ENCODE measurements at places on chromosomes 7 and 10.

DNA sequence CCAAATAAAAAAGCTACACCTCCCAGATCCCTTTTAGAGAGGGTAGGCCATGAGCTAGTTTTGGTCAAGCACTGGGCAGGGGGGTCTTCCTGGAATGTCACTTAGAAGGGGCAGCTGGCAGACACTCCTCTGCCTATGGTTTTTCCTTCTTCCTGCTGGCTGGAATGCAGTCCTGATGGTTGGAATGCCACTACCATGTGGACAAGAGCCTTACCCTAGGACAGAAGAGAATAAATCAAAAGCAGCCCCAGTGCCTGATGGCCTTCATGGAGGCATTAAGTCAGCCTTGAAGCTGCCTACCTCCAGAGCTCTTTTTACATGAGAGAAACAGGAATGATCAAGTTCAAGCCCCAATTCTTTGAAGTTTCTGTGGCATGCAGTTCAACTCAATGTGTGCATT is 43.5 kb upstream of the SORBS1 start:
- DNase-seq: no peak

GRCh38 chr10:132538790-132539421 is 1.3 kb downstream of the INPP5A start:
- DNase-seq: no peak

- DNase-seq: no peak
Observed at GRCh38 chr10:79129361-79129997, 60.7 kb downstream of the ZMIZ1 start.

GRCh38 chr7:256981-257646 is 32.9 kb upstream of the FOXL3 start:
- no peak for DNase-seq

- no peak for DNase-seq
Observed at GRCh38 chr7:132485136-132485535, 91.1 kb downstream of the PLXNA4 start.

GRCh38 chr10:86387178-86387794 is 20.7 kb upstream of the GRID1 start:
- no peak for DNase-seq

DNA sequence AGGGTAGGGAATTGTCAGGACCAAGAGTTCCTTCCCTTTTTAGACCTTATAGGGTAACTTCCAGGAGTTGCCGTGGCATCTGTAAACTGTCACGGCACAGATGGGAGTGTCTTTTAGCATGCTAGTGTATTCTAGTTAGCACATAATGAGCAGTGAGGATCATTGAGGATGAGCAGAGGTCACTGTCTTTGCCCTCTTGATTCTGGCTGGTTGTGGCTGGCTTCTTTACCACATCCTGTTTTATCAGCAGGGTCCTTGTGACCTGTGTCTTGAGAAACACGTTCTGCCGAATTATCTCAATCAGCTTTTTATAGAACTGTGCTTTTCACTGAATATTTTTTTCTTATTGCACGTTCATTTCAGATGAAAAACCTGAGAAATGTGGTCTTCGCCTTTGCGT is 41.5 kb downstream of the MINPP1 start:
- no peak for DNase-seq

DNA sequence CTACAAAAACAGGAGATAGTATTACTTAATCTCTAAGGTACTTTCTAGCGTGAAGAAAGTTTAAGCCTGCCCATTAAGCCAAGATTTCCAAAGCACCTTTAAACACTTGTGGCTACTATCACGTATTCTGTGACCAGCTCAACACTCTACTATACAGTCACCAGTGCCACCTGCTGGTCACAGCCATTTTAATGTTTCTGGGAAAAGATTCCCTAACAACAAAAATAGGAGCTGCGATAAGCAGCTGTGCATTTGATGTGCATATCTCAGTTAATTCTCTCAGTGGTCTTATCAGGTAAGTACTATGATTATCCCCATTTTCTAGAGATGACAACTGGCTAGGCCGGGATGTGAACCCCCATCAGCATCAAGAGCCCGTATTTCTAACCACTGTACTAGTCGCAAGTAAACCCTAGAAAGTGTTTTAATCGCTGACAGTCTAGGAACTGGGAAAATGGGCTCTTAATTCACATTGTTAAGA is 860 bp downstream of the SEC31B start:
- DNase-seq: peak; percentile 12

DNA sequence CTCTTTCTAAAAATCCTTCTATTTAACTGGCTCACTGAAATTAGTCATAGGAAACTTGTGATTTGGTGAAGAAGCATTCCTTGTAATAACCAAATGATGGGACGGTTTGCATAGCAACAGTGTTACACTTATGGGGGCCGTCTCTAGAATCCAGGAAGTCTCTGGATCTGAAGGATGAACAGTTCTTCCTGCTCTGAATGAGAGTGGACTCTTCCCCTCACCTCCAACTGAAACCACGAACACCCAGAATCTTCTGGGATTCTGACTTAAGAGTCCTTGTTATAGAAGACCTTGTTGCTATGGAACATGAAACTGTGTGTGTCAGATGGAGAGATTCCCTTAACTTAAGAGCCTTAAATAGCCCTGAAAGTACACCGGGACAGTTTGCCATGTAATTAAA is 23.2 kb downstream of the NOLC1 start:
- no peak for DNase-seq

DNA sequence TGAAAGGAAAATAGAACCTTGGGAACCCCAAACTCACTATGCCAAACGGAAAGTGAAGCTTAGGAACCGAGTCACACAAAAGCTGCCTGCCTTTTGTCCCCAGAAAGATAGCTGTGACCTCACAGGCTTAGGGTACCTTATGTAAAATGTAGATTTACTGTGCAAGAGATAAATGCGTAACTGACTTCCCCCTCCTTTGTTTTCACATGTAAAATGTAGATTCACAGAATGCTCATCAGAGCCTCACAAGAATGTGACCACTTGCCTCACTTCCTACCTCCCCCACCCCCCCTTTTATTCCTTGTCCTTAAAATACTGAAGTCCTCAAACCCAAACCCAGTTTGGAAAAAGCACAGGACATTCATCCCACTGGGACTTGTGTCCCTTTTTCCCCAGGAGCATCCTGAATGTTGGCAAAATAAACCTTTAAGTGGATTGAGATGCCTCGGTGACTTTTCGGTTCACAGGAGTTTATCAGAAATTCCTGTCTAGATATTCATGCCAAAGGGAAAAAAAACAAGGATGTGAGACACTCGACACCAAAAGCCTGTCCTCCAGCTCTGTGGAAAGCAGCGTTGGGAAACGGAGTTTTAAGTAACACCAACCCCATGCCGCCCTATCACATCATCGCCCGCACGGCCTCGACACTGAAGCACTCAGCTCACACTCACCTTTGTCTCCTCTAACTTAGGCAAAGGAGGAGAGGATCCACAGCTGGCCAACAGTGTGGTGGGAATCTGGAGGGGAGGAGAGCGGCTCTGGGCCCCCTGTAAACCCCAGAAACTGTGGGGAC is 45.9 kb downstream of the SVIL start:
- no peak for DNase-seq

DNA sequence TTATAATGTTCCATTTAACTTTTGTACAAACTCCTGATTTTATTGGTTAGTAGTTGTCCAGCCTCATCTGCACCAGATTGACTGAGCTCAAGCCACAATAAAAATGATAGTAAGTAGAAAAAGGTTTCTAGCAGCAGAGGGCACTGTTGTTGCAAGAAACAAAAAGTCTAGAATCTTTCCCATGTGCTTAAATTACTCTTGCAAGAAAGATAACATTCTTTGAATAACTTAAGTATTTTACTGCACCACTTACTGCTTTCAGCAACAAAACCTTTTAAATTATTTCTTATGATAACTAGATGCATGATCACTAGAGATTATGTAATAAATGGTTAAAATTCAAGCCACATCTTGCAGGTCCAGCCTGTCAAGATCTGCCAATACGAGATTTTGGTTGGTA is 27.0 kb downstream of the LMOD2 start:
- DNase-seq: no peak

DNA sequence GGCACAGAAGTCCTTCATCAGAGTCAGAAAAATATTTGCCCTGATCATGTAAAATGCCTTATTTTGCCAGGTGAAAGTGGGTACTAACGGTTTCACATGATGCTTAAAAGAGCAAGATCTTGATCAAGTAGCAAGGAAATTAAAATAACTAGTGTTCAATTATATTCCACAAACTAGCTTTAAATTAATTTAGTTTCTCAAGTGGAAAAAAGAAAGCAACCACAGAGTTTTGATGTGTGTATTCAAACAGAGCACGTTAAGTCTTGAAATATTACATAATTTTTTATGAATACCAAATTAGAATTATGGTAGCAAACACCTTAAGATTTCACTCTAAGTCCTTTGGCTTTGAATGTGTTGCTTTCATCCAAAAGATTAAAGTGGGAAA is 47.3 kb downstream of the PIP4K2A start:
- DNase-seq: no peak

DNA sequence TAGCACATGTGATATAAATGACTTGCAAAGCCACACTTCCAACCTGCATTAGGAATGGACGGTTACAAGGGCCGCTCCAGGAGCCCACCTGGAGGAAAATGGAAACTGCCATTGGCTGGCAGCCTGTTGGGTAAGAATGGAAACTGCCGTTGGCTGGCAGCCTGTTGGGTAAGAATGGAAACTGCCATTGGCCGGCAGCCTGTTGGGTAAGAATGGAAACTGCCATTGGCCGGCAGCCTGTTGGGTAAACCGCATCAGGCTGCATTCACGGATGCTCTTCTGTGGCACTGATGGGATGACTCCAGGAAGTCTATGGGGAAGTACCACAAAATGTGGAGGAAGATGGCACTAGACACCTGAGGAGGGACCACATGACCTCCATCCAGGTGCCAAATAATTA is 143.1 kb downstream of the DPP6 start:
- DNase-seq: no peak

GRCh38 chr10:86803156-86803555 is 46.7 kb downstream of the BMPR1A start:
- DNase-seq: no peak

- DNase-seq: no peak
Observed at GRCh38 chr7:142568435-142569097, 180.7 kb upstream of the PRSS1 start.

DNA sequence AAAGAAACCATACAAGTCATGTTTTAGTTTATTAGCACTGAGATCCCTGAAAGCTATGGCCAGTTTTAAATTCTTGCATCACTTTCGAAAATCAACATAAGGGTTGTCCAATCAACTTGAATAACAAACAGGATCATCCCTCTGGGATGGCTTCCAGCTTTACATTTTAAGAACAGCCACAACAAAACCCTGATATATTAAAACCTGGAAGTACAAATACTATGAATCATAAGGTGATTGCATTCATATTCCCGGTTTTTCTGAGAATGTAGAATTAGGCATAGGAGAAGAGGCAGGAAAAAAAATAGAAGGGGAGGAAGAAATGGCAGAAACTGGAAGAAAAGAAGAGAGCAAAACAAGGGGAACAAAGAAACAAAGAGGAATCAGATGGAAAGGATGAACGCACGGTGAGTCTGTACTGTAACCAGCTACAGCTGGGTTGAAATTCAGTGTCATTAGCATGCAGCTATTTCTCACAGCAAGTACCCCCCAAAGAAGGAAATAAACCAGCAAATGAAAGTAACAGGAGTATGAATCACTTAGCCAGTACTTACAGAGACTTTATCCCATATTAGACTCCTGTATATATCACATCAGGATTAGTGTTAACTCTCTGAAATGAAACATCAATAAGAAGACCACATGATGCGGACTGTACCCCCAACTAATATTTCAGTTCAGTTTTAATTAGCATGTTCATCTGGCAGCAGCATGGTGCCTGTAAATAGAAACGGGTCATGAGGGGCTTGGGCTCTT is 301.3 kb downstream of the RNLS start:
- no peak for DNase-seq

DNA sequence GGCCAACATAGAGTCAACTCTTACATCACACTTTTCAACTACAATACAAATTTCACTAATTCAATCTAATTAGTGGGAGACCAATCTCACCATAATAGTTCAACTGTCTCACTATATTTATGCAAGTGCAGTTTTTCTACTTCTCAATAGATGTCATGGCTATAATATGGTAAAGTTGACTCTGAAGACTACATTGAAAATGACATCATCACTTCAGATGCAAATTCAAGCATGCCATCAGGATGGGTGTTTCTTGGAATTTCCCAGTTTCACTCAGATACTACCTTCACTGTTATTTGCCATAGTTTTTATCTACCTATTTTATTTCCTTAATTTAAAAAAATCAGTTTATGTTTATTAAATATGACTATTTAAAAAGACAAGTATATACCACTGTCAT is 67.1 kb downstream of the ABLIM1 start:
- no peak for DNase-seq

GRCh38 chr7:883055-884021 is 7.0 kb downstream of the GET4 start:
- no peak for DNase-seq

- no peak for DNase-seq
Observed at GRCh38 chr10:28282336-28282735, 20.5 kb downstream of the MPP7 start.

- no peak for DNase-seq
Observed at GRCh38 chr10:76879116-76879913, 758.3 kb downstream of the KCNMA1 start.

DNA sequence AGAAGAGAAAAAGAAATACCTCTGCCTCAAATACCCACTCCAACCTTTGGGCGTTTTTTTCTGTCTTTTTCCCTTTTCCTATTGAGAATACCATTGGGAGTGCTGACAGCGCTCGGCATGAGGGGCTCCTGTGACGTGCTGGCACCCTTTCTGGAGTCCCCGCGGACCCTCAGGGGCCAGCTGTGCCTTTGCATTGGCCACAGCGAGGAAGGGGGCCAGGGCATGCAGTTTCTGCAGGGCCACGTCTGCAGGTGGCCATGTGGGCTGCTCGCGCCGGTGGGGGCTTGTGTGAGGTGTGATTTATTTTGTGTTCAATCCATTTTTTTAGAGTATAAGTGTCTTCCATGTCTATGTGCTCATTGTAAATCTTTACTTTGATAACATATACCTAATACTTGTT is 57.4 kb downstream of the INPP5A start:
- no peak for DNase-seq

DNA sequence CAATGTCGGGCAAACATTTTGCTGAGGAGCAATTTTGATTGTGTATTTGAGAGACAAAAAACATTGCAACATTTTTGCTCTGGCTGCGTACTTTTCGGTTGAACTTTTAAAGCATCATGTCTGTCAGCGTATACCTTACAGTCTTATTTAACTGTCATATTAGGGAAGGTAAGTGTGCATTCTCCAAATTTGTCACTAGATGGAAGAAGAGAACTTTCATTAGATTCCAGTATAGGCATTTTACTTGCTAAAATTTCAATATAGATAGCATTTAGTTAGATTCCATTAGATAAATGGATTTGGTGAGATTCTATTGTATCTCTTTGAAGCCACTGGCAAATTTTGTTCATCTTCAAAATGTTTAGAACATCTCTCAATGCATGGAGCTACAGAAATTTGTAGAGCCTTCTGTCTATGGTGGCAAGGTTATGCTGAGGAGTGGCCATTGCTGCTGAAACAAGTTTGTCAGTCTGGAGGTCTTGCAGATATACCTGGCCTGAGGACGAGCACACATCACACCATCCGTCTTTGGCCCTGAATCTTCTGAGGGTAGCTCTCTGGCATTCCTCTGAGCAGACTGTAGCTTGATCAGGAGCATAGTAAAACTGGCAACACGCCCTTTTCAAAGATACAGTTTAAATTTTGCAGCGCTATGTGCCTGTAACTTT is 437.5 kb upstream of the MBL2 start:
- no peak for DNase-seq
